Posterior vena cava (tissue), 2 donors: ENCODE measurements at places on chromosomes 4 and X. TPM values are rescaled to one million over a fixed set of nuclear protein-coding genes. Genes with fewer than 3 reads are reported as not detected.

GRCh38 chrX:42720209-42720608, 57.8 kb downstream of the PPP1R2C start:
- DNase-seq, result no peak

Gene PDCL2
- total RNA-seq, result not detected

Gene RAP2C
- total RNA-seq, result 25.8 TPM

DNA sequence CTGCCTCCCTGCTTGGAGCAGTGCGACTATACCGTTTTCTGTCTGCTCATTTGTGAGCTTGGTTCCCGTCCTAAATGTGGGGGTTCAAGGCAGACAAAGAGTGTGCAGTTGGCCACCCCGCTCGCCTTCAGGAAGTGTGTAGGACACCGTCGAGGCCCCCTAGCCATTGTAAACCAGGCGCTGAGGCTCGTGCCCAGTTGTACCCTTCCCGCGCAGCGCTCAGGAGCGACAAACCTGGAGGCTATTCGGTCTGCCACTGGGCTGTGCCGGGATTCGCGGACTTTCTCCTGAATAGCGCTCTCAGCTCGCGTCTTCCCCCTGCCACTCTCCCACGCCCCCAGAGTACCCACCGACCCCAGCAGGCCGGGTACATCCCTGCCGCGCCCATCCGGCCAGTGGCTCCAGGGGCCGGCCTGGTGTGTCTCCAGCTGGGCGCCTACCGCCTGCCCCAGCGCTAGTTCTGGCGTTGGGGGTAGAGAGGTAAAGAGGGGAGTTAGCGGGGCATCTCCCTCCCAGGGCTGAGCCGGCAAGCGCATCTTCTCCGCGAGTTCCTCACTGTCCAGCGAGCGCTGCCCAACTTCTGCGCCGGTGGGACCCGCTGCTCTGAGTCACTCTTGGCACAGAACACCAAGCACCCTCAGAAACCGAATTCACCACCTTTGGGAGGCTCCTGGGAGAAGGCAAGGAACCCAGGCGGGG, 880 bp upstream of the LONRF3 start:
- no peak for DNase-seq

Gene HNRNPDL
- 196 TPM for total RNA-seq

GRCh38 chr4:184534511-184535391, 60.4 kb upstream of the IRF2 start:
- no peak for DNase-seq

Gene TMPRSS11A
- not detected for total RNA-seq

GRCh38 chrX:39891781-39892180, 206.0 kb downstream of the BCOR start:
- DNase-seq, result peak; percentile 37

Gene PHOX2B
- total RNA-seq, result not detected

DNA sequence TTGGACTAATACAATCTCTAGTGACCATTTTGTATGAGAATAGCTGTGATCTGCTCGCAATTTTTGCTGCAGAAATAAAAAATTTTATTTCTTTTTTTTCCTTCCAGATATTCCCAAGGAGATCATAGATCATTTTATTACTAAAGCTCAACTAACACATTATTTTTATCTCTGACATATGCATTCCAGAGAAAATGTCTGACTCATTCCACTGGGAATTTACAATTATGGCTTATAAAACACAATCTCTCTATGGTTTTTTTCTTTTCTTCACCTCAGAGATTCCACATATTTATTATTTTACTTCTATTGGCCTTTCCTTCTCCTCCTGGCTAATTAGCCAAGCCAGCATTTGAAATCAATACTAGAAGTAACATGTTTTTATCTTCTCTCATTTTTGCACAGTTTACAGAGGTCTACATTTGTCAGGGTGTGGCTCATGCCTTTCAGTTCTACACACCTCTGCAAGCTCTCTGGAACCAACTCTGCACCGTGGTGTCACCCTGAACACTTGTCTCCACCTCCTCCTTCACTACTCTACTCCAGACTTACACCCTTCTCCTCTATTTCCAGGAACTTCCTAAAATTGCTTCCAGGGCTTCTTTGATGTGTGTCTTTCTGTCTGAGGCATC, 59.8 kb upstream of the GPM6A start:
- no peak for DNase-seq

Gene CACNA1F
- 0.10 TPM for total RNA-seq

DNA sequence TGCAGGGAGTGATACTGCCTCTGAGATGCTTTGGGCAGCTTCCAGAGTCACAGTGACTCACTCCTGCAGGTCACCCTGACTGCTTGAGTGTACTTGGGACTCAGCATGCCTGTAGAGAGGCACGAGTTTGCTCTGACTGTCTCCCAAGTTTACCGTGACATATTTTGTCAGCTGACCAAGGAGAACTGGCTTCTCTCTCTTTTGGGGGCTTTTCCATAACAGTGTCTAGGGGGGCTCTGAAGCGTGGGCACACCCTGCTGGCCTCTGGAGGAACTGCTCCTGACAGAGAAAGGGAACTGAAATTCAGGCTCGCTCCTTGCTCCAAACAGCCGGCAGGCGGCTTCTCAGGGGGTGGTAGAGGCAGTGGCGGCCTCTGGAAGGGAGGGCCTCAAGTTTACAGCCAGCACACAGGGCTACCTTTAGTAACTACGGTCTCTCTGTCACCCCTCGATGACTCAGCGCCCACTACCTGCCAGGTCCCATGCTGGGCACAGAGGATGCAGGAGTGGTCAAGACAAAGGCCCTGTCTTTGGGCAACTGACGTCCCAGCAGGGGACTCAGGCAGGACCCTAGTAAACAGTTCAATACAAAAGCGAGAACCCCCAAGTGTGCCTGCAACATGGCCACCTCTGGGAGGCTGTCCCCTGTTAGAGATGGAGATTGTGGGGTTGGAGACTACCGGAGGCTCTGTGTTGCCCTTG, 17.8 kb downstream of the ZNF185 start:
- DNase-seq, result no peak

DNA sequence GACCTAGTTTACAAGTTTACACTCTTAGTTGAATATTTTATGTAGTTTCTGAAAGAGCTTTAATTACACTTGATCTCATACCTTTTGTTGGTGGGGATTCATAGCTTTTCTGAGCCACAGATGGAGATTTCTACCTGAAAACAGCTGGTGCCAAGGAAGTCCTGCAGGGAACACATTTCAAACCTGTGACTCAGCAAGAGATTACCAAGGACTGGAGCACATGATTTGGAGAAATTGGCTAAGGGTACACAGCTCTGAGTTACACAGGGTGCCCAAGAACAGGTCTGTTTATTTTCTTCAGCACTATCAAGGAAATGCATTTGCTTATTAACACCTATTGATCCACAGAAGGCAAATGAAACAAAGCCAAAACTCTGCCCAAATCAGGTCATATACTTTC, 691.5 kb downstream of the KCTD8 start:
- DNase-seq, result no peak

GRCh38 chr4:10983268-10983667, 298.7 kb upstream of the CLNK start:
- no peak for DNase-seq

DNA sequence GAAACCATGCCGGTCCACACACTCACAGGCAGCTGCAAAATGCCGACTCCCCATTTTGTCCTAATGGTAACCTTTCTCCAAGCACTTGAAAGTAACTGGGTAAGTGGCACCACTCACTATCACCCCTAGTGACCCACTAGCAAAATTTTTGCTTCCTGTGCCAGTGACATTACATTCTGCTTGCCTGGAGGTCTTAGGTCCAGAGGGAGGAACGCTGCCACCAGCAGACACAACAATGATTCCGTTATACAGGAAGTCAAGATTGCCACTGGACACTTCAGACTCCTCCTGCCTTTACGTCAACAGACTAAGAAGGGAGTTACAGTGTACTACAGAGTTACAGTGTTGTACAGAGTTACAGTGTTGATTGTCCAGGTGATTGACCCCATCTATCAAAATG, 11.8 kb upstream of the TMEM192 start:
- DNase-seq, result no peak

- no peak for DNase-seq
Observed at GRCh38 chrX:40719731-40720130, 15.6 kb downstream of the MED14 start.

DNA sequence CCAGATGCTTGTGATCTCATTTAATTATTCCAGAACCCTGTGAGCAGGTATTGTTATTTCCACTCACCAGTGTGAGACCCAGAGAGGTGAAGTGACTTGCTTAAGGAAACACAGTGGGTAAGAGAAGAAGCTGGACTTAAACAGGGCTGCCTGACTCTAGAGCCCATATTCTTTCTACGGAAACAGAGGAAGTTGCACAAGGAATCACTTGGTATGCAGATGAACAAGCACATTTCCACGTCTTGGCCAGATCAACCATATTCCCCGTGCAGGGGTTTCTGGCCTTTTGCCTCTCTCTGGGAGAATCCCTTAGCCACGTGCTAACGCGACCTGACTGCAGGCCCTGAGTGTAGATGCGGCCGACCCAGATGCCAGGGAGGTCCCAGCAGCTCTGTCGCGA, 195.5 kb upstream of the ATP6AP2 start:
- no peak for DNase-seq

DNA sequence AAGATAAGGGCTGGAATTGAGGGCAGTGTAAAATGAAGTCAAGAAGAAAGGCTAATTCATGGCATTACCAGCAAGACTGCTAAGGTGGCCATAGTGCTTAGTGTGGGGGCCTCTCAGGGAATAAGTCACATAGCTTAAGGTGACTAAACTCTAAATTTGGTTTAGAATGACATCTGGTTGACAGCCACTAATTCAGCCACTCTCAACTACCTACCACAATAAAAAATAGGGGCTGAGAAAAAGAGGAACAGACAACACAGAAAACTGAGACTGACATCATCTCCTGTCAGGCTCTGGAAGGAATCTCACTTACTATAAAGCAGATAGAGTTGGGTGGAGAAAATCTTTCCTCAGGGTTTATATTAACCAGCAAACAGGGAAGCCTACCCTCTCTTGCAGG, 96.9 kb downstream of the CHRDL1 start:
- no peak for DNase-seq

DNA sequence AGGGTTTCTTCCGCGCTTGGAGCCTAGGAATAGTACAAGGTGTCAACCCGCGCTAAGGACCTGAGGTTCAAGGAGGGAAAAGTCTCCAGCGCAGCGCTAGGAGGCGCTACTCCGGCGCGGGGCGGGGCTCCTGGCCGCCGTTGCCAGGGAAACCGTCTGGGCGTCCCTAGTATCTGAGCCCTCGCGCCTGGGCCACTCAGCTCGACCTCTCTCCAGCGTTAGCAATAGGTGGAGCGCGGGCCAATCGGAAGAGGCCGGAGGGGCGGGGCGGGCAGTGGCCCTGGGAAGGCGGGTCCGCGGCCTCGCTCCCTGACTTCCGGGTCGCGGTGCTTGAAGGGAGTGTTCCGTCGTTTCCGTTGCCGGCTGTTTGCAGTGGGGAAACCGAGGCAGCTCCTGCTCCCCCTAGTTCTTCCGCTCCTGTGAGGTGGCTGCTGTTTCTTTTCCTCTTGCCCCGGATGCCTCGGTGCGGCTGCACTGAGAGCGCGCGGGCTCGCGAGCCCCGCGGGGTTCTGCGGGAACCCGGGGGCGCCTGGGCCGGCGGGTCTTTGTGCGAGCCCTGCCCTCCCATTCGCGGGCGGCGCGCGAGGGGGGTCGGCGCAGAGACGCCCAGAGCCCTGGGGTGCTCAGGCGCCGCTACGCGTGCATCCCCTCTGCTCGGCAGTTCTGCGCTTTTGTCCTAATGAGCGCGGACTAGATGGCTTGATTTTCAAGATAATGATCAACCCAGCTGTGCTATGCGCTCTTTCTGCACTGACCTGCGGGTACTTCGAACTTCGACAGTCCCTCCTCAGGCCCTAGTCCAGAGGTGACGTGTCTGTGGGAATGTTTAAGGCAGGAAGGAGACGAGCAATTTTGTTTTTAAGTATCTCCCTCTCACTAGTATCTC, at the start of gene ELMOD2:
Gene ELMOD2 (plus strand): TSS at position 312 of the 886 bp plus-strand sequence. CDS start 1,261 bp downstream, outside the sequence.
- peak; percentile 100 for DNase-seq

DNA sequence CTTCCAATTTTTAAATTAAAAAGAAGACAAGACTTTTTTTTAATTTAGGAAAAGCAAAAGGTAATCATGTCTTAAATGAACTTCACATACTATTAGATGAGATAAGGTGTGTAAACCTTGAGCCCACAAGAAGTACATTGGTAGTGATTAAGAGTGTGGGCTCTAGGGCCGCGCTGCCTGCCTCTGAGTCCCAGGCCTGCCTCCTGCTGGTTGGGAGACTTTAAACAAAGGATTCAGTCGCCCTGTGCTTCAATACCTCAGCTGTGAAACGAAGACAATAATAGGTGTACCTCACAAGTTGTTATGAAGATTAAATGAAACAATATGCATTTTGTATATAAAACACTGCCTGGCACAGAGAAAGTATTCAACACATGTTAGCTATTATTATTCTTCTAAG, 95.9 kb upstream of the MYOZ2 start:
- no peak for DNase-seq

- no peak for DNase-seq
Observed at GRCh38 chr4:155496294-155496626, 119.5 kb upstream of the MAP9 start.

Gene TXK
- 2.6 TPM for total RNA-seq

DNA sequence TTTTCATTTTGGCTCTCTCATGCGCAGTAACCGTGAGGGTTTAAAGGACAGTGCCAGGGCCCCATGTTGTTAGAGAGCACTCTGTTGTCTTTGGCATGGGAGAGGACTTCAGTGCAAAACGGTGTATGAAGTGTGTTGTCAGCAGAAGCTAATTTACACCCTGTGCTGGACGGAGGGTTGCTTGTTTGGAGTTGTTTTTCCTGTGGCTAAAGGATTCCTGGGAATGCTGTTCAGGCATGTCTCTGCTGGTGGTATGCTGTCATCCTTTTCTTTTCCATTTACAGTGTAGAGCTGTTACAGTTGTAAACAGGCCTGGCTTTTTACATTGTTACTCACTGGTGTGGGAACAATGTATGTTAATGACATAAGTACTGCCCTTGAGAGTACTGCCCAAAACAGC, 206.3 kb downstream of the CBR4 start:
- DNase-seq, result no peak

Gene MTMR1
- total RNA-seq, result 18.1 TPM

GRCh38 chr4:95729596-95729995, 110.3 kb upstream of the PDHA2 start:
- no peak for DNase-seq

Gene HS6ST2
- 0.43 TPM for total RNA-seq

Gene VCX3B
- total RNA-seq, result not detected

Gene GATA1
- not detected for total RNA-seq

Gene CXCL1
- total RNA-seq, result 0.74 TPM

GRCh38 chr4:8220661-8221450, 21.8 kb downstream of the SH3TC1 start:
- no peak for DNase-seq

GRCh38 chr4:70303090-70303489, 31.7 kb upstream of the CABS1 start:
- DNase-seq, result no peak

Gene DCAF8L2
- total RNA-seq, result not detected

Gene GRIPAP1
- 31.6 TPM for total RNA-seq

Gene FAM9C
- total RNA-seq, result not detected

Gene ZFP92
- total RNA-seq, result 0.65 TPM

DNA sequence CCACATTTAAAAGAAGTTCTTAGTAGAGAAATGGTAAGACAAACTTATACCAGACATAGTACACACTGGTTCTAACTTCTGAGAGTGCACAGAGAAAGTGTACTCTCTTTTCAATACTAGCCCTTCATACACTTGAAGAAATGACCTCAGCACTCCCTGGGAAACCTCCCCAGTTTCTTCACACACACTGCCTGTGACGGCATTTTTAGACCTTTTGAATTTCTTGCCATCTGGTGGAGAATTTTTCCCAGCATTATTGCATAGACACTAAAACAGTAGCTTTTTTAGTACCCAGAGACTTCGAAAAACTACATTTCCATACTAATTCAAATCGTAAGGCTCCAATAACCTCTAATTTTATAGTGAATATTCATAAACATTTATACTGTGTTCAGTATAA, 341.6 kb upstream of the MAOA start:
- no peak for DNase-seq

- peak; percentile 80 for DNase-seq
Observed at GRCh38 chr4:118033148-118034052, 886 bp upstream of the NDST3 start.

Gene SPIN2B
- total RNA-seq, result 15.0 TPM
